Activated naive CD8-positive, alpha-beta T cell treated with anti-CD3 and anti-CD28 coated beads, Interleukin-2, amount 50 U/mL, for 16 hours (primary cell): ENCODE measurements at places on chromosomes 2 and 18.
A peak's percentile ranks its signal among the peaks of the same experiment; 100 is the strongest.

DNA sequence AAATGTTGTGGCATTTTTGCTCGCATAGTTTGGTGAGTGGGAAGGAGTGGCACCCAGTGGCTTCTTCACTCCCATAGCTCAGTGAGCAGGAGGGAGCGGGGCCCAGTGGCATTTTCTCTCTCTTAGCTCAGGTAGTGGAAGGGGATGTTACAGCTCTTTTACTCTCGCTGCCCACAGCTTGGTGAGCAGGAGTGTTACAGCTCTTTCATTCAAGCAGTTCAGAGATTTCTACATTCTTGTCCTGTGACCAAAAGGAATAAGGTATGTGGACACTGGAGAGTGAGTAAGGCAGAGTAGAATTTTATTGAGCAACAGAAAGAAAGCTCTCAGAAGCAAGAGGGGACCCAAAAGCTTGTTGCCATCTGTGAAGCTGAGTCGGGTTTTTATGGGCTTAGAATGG is 192.4 kb downstream of the SPAG16 start:
- no peak for DNase-seq

GRCh38 chr2:187206071-187206470 is 242.0 kb downstream of the CALCRL start:
- no peak for DNase-seq

GRCh38 chr2:122749405-122749804 is 994.0 kb downstream of the TSN start:
- DNase-seq = no peak

DNA sequence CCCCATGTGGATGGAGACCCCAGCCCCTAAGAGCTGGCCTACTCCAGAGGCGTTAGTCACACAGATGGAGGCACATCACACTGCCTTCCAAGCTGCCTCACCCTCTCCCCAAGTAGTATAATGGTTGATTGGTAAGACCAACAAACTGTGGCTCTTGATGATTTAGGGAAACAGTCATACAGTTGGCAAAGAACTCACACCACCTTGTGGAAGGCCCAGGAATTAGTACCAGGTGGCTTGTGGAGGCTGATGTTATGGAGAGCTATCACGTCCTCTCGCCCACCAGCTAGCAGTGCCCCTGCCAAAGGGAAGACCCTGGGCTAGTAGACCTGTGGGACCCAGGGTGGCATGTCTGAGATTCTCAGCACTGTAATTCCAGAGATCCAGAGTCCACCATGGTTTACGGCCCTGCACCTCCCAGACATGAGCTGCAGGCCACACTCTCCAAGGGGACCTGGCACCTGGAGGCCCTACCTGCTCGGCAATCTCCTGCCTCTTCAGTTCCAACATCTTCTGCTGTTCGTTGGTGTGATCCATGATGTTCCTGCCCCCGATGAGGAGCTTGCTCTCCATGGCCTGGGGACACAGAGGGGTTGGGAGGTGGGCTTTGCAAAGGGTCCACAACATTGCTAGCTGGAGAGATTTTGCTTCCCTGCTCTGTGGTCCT is 26.3 kb downstream of the KIF3C start:
- DNase-seq = no peak

DNA sequence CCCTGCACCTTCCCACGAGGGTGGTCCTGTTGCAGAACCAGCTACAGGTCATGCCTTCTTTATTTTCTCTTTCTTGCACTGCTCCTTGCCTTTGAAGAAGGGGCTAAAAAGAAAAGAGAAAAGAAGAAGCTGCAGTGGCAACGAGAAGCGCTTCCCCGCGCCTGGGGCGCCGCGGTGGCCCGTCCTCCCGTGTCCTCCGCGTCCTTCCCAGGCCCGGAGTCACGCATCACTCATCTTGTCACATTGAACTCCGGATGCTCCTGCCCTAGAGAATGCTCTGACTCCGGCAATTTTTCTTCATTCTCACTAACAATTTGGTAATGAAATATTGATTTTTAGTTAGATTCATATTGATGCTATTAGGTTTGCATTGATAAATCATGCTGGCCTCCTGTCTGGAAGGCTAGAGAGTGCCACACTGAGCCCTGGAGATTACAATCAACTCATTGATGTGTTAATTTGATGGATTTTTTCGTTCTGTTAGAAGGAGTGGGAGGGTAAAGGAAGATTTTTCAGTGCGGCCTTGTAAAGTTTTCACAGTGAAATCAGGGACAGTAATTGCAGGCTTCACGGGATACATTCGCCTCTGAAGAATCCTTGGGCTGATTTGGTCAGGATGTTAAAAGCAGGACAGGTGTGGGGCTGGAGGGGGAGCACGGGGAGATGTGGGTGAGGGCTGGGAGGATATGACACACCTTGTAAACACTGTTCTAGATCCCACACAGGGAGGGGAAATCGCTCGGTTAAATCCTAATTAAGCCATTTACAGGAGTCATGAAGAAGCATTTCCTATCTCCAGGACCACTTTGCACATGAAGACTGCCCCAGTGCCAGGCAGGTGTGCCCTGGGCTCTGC is 349.3 kb downstream of the ZNF516 start:
- no peak for DNase-seq

GRCh38 chr2:172253190-172254052 is 150.7 kb upstream of the DLX2 start:
- DNase-seq = peak; percentile 56

DNA sequence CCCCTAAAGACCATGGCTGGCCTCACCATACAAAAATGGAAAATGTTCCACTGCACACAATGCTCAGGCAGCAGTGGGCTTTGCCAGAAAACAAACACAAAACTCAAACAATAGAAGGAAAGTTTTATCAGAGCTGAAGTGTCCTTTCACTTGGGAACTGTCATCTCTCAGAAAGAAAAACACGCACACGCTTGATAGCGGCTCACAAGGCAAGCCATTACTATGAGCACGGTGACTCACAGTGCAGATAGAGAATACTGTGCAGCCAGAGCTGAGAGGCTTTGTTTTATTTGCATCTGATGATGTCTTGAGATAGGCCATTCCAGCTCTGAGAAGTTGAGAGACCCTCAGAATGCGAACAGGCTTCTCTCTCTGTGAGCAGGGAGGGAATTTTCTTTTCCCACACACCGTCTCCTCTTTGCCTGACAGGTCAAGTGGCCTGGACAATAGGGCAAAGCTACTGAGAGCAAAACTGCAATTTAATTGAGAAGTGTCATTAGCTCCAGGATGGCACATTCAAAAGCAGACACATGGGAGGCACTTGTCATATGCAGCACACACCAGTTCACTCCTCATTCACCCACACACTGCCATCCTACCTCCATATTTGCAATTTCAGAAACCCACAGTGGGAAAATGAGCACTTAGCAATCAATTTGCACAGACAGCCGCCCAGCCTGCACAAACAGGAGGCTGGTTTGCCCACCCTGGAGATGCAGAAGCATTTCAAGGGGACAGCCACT is 236.6 kb downstream of the SS18 start:
- DNase-seq = no peak
